ENCODE measurements at places on chromosomes 5 and 9.

GRCh38 chr9:18979367-18979766 is 53.6 kb downstream of the SAXO1 start:
- DNase-seq: no peak

DNA sequence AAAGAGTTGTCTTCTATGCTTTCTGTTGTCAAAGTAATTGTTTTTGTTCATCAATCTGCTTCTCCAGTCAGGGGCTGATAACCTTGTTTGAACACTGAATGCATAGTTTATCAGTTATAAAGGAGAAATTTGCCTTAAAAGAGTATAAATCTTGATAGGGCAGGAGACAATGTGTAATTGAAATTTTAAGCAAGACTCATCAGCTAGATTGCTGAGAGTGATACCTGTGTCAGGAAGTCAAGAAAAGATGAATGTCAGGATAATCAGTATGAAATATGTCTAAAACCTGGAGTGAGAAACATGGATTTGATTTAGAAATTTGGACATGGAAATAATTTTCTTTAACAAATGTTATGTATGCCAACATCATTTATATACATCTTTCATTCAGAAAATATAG is 1258.1 kb downstream of the EFNA5 start:
- DNase-seq: no peak

DNA sequence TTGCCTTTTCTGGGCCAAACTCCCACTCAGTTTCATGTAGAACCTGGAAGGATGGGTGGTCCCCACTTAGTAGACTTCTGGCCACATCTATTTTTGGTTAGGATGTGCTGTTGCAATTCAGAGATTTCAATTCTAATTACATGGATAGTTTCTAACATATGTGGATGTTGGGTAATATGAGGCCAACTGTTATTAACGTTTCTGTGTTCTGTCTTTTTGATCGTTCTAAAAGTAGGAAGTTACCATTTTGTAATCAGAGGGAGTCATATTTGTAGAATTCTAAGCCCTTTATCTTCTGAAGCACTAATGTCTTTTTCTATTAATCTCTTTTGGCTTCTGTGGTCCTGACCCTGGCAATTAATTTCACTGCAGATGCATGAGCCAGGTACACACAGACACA is 141.6 kb upstream of the SPEF2 start:
- DNase-seq: no peak

- DNase-seq: no peak
These were observed 143.4 kb downstream of the HSPA4 start for GRCh38 chr5:133195250-133195649.

DNA sequence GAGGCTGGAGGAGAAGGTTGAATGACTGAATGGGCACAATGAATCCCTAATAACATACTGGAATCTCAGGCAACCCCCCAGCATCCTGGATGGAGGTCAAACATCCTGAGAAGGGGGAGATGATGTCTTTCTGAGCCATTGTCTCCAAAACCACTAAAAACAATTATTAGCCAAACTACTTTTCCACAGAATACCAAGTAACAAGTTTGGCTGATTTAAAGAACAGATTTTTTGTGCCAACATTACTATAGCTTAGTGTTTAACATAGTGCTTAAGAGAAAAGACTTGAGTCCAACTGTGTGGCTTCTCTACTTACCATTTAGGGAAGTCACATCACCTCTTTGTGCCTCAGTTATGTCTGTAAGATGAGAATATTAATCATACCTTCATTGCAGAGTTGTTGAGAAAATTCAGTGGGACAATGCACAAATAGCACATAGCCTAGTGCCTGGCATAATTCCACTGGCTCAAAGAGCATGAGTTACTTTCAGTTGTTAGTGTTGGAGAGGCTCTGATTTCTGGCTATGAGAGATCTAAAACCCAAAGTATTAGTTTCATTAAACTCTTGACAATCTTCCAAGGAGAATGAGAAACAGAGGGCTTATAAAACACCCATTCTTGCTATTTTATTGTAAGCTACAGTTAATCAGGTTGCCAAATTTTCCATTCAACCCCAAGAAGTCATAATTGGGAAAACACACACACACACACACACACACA is 111.3 kb upstream of the NR3C1 start:
- DNase-seq: no peak

GRCh38 chr5:53560028-53560427 is 411 bp upstream of the NDUFS4 start:
- no peak for DNase-seq

DNA sequence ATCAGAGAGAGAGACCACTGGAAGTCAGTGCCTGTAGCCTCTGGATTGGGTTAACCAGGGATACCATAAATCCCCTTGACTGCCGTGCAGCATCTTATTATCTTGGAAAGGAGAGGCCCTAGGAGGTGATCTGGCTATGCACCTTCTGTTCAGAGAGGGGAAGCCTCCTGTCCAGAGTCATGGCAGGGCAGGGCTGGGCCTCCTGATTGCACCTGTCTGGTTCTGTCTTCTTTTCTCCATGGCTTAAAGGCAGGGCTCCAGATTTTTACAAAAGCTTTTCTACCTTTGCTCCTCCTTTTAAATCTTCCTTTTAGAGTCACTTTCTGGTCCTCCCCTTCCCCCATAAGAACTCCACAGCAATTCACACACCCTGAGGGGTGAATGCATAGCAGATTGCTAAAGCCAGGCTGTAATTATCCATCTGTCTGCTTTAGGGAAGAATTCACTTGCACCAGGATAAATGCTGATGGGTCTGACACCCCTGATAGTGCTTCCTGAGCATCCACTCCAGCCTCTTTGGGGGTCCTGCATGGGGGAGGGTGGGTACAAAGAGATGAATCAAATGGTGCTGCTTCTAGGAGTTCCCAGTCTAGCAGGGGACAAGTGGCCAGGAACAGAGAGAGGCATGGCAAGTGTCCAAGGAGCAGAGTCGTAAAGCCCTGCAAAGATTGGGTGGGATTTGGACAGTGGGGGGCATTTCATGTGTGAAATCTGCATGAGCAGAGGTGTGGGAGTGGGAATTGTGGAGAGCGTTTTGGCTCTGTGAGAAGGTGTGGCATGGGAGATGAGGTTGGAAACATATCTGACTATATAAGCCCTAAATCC is 141.3 kb upstream of the ALDH1B1 start:
- DNase-seq: no peak

DNA sequence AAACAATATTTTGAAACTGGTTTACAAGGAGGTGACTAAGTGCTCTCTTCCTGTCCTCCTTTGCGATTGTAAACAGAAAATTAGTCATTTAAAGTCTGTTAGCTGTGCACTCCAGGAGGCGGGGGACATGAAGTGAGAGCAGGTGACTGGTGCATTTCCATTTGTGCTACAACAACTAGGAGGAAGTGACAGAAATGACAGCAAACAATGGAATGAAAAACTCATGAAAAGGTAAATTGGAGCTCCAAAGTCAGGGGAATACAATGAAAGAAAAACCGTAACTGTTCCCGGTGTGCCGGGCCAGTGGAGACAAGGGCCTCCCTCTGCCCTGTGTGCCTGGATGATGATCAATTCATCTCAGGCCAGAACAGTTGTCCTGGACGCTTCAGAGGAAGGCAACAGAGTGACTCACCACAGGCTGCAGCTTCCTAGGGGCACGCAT is 439.9 kb downstream of the GADD45G start:
- no peak for DNase-seq

GRCh38 chr5:179568721-179569120 is 18.4 kb downstream of the RUFY1 start:
- no peak for DNase-seq

DNA sequence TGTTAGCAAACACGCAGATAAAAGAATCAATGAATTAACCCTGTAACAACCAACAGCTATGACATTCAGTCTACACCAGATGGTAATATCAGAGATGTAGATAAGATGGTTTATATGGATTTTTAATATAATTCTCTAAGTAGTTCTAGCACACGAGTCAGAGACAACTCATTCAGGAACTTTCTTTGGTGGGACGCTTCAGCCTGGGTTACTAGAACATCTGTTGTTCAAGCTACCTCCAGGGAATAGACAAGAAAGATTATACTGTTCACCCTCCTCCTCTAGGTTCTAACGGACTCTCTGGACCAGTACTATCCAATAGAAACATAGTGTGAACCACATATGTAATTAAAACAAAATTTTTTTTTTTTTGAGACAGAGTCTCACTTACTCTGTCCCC is 73.8 kb downstream of the RAPGEF1 start:
- DNase-seq: no peak

GRCh38 chr5:98320343-98320742 is 453.1 kb upstream of the RGMB start:
- DNase-seq: no peak

DNA sequence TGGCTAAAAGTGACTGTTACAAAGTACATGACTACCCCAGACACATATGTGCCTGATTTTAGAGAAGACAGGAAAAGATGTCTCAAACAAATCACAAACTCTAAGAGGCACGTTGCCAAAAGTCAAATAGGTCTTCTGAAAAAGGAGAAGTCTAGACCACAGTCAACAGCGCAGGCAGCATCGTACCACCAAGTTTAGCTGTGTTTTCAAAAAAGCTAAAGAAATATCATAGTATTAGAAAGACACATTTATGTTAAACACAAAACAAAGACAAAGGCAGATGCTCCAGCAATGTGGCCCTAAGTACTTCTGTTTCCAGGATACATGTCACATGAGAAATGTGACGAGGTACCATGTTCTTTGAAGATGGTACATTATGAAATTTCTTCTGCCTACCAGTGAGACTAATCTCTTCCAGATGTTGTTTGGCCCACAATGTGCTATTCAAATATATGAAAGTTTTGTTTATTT is 43.5 kb downstream of the LPAR1 start:
- DNase-seq: no peak

- DNase-seq: no peak
These were observed 3.4 kb downstream of the SLC38A9 start for GRCh38 chr5:55708732-55709131.

- DNase-seq: no peak
These were observed 133.9 kb downstream of the PLK2 start for GRCh38 chr5:58326022-58326421.

- no peak for DNase-seq
These were observed 50.8 kb downstream of the AQP7 start for GRCh38 chr9:33351547-33351946.

DNA sequence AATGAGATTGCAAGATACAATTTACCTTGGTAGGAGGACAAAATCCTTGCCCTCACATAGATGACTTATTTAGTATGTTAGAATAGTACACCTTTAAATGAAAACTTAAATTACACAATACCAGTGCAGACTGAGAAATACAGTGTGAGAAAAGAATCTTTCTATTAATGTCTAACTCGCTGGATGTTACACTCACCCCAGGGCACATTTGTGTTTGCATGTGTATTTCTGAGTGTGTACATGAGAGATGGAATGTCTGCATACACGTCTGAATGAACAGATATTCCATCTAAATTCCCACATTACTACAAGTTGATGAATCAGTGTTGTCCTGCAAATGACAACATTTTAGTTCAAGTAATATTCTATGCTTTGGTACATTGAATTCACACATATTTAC is 99.8 kb downstream of the KLHL3 start:
- no peak for DNase-seq

DNA sequence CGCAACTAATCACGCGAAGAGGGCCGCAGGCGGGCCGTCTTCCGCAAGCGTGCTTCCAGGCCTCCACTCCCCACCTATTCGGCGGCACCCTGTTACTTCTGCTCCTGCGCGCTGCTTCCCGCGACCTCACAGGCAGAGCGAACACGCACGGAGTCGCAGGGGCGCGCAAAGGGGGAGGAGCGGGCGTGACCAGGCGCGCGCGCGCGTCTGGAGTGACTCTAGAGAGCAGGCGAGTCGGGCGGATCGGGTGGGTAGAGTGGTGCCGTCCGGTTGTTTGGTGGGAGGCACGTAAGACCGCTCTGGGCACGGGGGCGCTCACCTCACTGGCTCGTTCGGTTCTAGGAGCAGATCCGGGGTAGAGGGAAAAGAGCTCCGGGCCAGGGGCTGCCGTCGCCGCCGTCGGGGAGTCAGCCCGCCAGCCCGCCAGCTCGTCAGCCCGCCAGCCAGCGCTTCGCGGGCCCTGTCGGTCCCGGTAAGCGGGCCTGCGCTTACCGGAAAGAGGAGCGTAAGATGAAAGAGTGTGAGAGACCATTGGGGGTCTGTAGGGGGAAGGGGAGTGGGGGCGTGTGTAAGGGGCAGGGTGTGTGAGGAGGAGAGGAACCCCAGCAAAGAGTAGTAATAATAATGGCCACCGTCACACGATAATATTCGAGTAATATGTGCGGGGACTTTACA is at the start of gene CNOT8:
Gene CNOT8 (plus strand): TSS at position 331 of the 675 bp plus-strand sequence. CDS start 4,652 bp downstream, outside the sequence.
- DNase-seq: peak; percentile 97

GRCh38 chr9:131045300-131046092 is 36.5 kb downstream of the LAMC3 start:
- no peak for DNase-seq

- no peak for DNase-seq
These were observed 38.4 kb upstream of the SMIM15 start for GRCh38 chr5:61200582-61201155.

- DNase-seq: no peak
These were observed 101.8 kb downstream of the TLE4 start for GRCh38 chr9:79673614-79674013.

DNA sequence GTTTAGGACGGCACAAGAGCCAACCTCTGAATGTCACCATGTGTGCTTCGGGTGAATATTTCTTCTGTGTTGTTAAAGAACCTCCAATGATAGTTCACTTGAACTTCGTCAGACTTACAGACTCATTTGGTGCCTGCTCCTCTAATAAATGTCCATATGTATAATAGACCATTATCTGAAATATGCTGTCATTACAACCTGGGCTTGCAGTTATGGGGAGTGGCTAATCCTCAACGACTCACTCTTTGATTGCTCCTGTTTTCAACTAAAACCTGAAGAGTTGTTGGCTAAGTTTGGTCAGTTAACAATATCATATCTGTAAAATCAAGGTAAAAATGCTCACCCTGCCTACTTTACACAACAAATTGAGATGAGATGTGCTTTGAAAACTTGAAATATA is 298.7 kb upstream of the PTGER4 start:
- no peak for DNase-seq

- DNase-seq: no peak
These were observed 144.0 kb downstream of the TMC1 start for GRCh38 chr9:72665421-72665820.

DNA sequence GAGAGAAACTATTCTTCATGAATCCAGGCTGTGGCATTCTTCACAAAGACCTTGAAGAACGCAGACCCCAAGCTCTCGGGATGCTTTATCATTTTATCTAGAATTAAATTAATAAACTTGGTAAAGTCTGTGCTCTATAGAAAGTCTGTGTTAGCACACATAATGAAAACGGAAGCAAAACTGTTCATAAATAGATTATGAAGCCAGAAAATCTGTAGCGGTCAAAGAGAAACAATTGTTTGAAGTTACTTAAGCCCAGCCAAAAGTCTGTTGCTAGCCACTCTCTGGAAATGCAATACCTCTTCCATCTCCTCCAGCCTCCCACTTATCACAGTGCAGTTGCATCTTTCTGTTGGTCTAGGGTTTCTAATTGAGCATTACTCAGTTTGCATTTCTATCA is 375.9 kb downstream of the KIF4B start:
- DNase-seq: no peak

GRCh38 chr5:87007737-87008136 is 259.9 kb upstream of the RASA1 start:
- no peak for DNase-seq

Data from WTC11 (cell line).